Omental fat pad (tissue), 4 donors: ENCODE measurements at places on chromosomes 12 and 14. TPM values are rescaled to one million over a fixed set of nuclear protein-coding genes. Genes with fewer than 3 reads are reported as not detected.

The GPR84 gene
- 1.0 TPM for total RNA-seq

The KCNC2 gene
- not detected for total RNA-seq

The CFAP54 gene
- total RNA-seq = 0.84 TPM

The ACSS3 gene
- 38.8 TPM for total RNA-seq

The KLRD1 gene
- 2.2 TPM for total RNA-seq

The ACOT4 gene
- 3.0 TPM for total RNA-seq

The GALNT16 gene
- total RNA-seq = 6.7 TPM

The KRR1 gene
- total RNA-seq = 30.3 TPM

The LRRC10 gene
- total RNA-seq = not detected

The ANKRD33 gene
- total RNA-seq = not detected

The TAS2R43 gene
- total RNA-seq = 2.4 TPM

The DDN gene
- total RNA-seq = 0.12 TPM

The KRT85 gene
- not detected for total RNA-seq

The OR11H6 gene
- not detected for total RNA-seq

The EGLN3 gene
- total RNA-seq = 19.2 TPM

The PTPRO gene
- total RNA-seq = 2.1 TPM

The GDF3 gene
- not detected for total RNA-seq

The LRRC43 gene
- 1.1 TPM for total RNA-seq

The RPL10L gene
- not detected for total RNA-seq

The FITM1 gene
- 1.2 TPM for total RNA-seq

The BBOF1 gene
- total RNA-seq = 10.4 TPM

The SCNN1A gene
- total RNA-seq = 29.0 TPM

The MANSC4 gene
- not detected for total RNA-seq

The RNASE3 gene
- not detected for total RNA-seq

The RAD52 gene
- 4.9 TPM for total RNA-seq

The TBK1 gene
- 33.9 TPM for total RNA-seq

The DNAH10 gene
- 2.3 TPM for total RNA-seq

The AQP6 gene
- not detected for total RNA-seq

The POLE gene
- total RNA-seq = 15.8 TPM

The VCPKMT gene
- total RNA-seq = 3.9 TPM

The TAS2R14 gene
- 8.7 TPM for total RNA-seq

The BAG5 gene
- 51.2 TPM for total RNA-seq

The SMIM41 gene
- 1.1 TPM for total RNA-seq

The NEMP1 gene
- total RNA-seq = 7.0 TPM
